ENCODE measurements at places on chromosomes 7 and 10.
A peak's percentile ranks its signal among the peaks of the same experiment; 100 is the strongest.

DNA sequence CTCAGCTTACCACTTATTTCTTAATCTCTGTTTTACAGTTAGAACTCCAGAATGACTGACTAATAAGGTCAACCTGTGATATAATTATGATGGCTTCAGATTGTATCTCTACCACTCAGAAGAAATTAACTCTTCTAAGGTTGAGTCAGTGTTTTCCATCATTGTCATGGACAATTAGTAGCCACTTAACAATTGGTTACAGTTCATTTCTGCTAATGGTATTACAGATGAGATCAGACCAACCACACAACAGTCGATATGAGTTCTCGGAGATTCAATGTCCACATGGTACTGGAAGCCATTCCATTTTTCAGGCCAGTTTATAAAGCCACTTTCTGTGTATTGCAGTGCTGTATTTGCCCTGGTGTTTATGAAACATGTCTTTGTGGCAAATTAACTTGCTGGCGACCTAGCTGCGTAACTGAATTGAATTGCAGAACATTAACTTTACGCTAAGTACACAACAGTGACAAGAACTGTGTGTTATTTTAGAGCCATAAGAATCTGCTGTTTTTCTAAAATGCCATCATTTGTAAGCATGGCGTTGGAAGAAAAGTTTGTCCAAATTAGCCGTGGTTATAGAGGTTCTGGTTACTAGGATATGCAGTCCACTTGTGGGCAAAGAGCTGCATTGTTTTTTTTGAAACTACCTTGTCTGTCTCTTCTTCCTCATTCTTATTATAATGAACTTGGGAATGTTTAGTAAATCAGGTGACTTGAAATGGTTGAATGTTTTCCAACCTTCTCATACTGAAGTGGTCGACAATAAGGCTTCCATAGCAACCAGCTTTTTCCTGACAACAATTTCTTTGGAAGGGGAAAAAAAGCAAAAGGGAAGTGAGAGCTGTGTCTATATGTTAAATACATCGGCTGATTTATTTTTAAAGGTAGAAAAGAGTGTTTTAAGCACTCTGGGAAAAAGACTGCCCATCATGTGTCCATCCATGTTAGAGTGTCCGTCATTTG is 76.4 kb downstream of the CELF2 start:
- no peak for DNase-seq

GRCh38 chr10:99743841-99744240 is 11.8 kb downstream of the CUTC start:
- DNase-seq: no peak

DNA sequence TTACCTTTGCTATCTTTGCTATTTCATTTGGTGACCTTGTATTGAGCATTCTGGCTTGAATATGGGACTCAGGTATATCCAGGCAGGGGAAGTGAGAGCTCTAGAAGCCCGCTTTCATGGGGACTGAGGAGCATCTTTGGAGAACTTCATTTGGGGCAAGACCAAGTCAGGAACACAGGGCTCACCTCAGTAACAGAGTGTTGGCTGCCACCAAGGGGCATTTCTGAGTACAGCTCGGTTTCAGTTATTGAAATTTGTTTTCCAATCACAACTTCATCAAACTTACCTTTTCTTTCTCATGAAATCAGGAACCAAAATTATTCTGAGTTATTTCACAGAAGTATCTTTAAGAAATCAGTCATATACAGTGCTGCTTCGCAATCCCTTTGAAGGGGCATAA is 337.2 kb downstream of the C7orf25 start:
- DNase-seq: no peak

DNA sequence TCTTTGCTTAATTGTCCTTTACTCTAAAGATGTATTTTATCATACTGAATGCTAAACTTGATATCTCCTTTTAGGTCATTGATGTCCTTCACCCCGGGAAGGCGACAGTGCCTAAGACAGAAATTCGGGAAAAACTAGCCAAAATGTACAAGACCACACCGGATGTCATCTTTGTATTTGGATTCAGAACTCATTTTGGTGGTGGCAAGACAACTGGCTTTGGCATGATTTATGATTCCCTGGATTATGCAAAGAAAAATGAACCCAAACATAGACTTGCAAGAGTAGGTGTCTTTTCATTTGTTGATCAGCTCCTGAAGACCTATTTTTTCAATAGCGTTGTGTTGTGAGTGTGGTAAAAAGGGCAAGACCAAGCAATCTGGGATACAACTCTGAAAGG is 1.8 kb downstream of the RPS24 start:
- no peak for DNase-seq

- DNase-seq: no peak
Observed at GRCh38 chr7:80530136-80530535, 18.3 kb upstream of the GNAT3 start.

DNA sequence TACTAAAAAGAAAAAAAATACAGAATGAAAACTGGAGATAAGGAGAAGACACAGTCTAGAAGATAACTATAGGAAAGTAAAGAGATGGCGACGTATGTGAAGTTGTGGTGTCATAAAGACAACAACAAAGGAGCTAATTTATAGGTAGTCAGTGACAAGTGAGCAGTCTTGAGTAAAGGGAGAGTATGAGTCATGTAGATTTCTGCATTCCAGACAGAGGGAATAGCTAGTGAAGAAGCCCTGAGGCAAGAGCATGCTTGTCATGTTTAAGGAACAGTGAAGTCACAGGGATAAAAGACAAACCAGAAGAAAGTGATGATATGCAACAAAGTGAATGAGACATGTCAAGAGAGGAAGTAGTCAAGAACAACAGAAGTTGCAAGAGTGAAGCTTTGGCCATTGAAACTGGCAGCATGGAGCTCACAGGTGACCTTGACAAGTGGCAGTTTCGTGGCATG is 2.3 kb upstream of the MIOS start:
- peak; percentile 70 for DNase-seq

- peak; percentile 82 for DNase-seq
Observed at GRCh38 chr10:59622320-59623132, 87.1 kb downstream of the SLC16A9 start.

GRCh38 chr10:89741126-89741762 is 39.9 kb downstream of the KIF20B start:
- no peak for DNase-seq
